ENCODE measurements at places on chromosomes 4 and X.

GRCh38 chrX:33892670-33893069 lies 239.4 kb downstream of the FAM47A start:
- no peak for DNase-seq

DNA sequence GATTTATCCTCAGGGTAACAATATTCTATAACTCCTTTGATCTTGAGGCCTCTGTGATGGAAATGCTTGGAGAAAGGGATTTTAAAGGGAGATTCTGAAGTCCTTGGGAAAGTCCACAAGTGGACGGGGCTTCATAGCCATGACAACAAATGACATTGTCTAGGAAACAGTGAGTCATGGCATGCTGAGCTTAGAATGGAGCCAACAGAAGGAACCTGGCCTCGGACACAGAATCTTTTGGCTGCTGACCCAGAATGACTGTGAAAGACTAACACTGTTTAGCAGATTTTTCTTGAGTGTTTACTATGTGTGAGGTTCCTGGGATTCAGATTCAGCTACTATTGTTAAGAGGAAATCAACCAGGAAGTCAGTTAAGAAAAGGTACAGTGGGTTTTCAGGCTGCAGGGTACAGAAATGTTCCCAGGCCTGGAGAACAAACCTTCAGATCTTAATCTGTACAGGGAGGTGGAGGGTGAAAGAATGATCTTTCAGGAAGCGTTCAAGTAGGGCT lies 18.1 kb upstream of the CXCL2 start:
- DNase-seq: peak; percentile 32

DNA sequence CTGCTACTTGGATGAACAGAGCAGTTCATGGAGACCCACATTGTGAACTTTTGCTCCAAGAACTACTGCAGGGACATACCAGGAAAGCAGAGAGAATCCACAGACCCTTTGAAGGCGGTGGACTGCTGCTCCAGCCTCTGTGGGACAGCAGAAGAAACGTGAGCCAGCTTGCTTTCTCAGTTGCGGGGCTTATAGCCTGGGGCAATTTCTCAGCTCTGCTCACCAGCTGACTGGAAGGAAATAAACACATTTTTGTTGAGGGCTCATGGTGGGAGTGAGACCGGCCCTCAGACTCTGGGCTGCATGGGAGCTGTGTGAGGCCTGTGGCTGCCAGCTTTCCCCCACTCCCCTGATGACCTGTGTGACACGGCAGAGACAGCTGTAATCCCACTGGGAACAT lies 2.6 kb upstream of the ADH1A start:
- no peak for DNase-seq

GRCh38 chrX:39669668-39670067 lies 428.1 kb downstream of the BCOR start:
- no peak for DNase-seq

DNA sequence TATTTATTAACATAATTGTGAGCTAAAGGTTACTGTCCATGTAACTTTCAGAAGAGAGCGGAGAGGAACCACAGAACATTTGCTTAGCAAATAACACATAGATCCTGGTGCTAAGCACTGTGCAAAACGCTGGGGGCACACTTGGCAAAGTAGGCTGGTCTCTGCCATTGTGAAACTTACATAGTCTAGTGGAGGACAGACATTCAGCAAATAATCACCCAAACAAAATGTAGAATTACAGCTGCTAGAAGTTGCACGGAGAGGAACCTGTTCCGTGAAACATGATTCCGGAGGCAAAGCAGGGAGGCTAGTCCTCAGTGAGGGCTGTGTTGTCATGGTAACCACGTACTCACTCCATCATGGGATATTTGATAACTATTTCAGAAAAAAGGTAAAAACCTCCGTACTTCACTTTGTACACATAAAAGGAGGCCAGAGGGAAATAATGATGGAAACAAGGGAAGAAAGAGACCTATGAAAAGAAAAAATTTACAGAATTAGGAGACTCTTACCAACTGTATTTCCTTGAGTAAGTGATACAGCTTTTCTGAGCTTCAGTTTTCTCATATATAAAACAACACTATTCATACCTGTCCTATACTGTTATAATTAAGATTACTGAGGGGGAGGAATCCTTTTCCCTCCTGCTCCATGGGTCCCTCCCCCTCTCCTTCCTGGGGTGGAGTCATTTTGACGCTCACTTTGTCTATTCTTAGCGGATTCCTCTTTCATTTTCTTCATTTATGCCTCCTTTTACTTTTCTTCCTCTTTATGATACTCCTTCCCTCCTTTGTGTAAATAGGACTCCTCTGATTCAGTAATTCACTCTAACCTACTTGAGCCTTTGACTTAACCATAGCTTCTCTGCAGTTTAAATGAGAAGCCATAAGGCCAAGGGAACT lies 825 bp upstream of the RASGEF1B start:
- DNase-seq: peak; percentile 30

DNA sequence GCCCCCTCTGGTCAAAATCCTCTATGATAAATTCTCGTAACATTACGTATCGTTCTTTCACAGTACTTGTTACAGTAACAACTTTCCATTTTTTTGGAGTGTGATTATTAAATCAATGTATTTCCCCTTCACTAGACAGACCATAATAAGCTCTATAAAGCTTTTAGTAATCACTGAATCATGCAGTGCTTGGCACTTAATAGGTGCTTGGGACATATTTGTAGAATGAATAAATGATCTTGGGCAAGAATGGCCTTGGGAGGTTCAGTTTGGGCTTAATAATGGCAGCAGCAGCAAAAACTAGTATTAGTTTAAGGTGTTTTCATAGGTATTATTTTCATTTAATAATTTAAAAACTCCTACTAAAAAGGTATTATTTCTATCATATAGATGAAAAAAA lies 33.4 kb upstream of the SFRP2 start:
- DNase-seq: no peak

DNA sequence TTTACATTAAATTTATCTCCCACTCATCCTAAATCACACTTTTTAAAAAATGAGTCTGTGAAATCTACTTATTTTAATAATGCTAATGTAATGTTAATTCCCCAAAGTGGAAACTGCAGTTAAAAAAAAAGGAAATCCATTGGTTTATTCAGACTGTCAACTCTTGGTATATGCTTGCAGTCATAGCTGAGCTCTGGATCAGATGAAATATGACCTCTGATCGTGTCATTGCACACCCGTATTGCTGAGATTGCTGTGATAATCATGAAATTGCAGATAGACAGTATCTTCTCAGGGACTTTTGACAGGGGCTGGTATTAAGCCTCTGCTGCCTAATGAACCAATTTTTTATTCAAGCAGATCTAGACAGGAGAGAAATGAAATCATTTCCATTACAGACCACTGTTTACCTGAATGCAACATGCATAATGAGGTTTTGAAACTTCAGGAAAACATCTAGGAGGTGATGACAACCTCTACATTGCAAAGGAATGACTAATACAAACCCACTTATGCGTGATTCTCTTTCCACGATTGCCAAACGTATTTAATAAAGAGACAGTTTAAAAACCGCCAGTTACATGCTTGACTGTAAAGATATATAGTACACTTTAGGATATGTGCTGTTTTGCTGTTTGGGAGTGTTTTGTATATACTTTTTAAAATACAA lies 138.3 kb upstream of the PUDP start:
- DNase-seq: no peak

- DNase-seq: no peak
Observed at GRCh38 chrX:153305972-153306371, 15.6 kb downstream of the PNMA6F start.

DNA sequence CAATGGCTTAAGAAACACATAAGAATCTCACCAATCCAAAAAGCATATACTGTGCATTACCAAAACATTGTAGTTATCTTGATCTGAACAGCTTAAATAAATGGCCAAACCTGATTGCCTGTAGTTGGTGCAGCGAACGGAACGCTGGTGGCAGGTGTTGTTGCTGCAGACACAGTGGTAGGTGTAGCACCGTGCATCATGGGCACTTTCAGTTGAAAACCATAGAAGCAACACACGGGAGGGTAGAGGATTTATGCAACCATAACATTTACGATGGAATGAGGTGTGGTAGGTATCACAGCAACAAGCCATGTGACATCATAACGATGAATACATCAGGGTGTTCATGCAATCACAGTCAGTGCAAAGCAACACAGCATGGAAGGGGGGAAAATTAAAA lies 106.8 kb downstream of the MBNL3 start:
- no peak for DNase-seq

DNA sequence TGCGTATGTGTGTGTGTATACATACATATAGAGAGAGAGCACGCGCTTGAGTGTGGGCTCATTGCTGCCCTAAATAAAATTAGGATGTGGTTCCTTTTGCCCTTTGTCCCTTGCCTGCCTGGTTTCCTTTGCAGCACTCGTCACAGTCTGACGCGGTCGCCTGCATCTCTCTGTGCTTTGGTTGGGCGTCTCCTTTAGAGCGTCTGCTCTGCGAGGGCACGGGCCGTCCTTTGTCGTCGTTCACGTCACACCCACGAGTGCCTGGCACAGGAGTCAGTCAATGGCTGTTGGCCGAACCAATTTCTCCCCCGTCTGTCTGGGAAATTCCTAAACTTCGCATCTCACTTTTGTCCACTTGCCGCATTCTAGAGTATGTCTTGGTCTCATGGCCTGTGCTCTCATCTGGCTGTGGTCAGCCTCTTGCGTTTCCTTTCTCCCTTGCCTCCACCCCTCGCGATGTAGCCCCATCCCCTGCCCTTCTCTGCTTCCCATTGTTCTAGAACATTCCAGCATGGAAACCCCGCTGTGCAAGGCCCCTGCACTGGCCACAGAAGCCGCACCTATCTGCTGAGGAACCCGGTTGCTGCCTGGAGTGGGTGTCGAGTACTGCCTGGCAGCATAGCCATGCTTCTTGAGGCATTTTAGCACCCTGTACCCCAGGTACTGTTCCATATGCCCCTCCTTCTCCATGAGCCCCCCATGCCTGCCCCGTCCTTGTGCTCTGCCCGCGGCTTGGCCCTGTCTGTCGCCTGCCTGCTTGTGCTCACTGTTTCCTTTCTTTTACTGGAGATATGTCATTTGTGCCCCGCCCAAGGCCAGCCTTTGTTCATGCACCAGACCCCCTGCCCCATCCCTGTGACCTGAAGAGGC lies 8.0 kb downstream of the MAEA start:
- no peak for DNase-seq
